Fibroblast of upper back skin (primary cell): ENCODE measurements at places on chromosomes 12 and 14.

GRCh38 chr12:2240390-2240789 lies 187.6 kb downstream of the CACNA1C start:
- no peak for DNase-seq

DNA sequence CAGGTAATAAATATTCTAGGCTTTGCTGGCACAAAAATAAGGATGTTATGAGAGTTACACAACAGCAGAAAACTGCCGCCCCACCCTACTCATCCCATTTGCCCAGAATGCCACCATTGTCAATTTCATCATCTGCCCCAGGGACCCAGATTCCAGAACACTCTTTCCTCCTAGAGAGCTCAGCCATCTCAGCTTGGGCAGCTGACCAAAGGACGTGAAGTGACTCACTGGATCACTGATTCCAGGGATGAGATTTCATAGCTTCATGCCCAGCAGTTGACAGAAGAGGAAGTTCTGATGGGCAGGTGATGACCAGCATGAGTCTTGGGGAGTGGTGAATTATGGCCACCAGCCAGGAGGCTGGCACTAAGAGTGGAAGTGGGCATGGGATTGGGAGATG lies 450.3 kb downstream of the RMST start:
- DNase-seq: peak; percentile 1

- no peak for DNase-seq
Observed at GRCh38 chr12:91883811-91884210, 261.8 kb downstream of the BTG1 start.

- DNase-seq: no peak
Observed at GRCh38 chr12:127496255-127496654, 770.7 kb upstream of the TMEM132C start.

DNA sequence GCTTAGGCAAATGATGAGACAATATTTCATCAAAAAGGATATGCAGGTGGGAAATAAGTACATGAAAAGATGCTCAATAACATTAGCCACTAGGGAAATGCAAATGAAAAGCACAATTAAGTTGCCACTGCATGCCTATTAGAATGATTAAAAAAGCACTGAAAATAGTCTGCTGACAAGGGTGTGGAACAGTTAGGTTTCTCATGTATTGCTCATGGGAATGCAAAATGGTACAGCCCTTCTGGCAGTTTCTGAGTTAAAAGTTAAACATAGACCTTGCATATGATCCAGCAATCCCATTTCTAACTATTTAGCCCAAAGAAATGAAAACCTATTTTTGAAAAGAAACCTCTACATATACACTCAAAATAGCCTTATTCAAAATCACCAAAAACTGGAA lies 393.0 kb downstream of the BMP4 start:
- no peak for DNase-seq

DNA sequence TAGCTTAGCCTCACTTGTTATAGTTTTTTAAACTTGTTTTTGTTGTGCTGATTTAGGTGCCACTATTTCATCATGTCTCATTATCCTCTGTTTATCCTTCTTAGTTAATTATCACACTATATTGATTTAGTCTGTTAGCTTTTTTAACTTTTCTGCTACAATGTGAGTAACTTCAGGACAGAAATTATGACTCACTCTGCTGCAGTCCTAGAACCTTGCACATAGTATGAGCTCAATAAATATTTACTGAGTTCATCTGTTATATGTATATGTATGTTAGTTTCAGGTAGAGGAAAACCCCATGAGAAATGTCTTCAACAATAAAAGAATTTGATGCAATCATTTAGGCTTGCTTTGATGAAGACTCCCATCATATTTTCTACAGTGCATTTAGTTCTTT lies 224.3 kb upstream of the NAV3 start:
- DNase-seq: no peak

- DNase-seq: no peak
Observed at GRCh38 chr12:57119294-57120085, 8.3 kb upstream of the STAT6 start.
